ENCODE measurements at places on chromosomes 16 and 17.

DNA sequence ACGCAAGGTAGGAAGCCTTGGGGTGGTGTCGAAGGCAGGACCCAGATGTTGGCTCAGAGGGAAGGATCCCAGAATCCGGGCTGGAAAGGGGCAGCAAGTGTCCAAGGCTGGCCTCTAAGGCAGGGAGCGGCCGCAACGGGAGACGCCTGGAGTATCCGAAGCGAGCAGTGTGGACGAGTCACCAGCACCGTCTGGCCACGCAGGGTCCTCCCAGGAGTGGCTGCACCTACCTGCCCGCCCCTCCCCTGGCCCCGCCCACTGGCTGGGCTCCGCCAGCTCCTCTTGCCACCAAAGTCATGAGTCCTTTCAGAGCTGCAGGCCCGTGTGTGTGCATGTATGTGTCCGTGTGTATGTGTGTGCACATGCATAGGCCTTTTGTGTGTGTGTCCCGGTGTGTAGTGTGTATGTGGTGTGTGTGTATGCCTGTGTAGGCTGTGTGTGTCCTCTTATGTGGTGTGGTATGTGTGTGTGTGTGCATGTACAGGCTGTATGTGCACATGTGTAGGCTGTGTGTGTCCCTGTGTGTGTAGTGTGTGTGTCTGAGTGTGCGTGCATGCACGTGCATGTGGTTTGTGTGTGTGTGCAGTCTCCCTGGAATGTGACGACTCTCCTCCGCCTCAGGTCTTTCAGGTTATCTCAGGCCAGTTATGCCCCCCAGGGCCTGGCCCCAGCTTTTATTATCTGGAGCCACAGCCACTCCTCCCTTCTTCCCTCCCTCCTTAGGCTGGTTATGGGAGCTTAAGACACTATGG lies at the start of gene PRSS8:
TSS of gene PRSS8 (minus strand) at position 193 of the 752 bp plus-strand sequence. CDS start 229 bp downstream, outside the sequence.
- DNase-seq = no peak

- DNase-seq = peak; percentile 53
Observed at GRCh38 chr16:11251525-11252481, 4.2 kb downstream of the SOCS1 start.

GRCh38 chr17:62597920-62598319 lies 29.6 kb upstream of the MRC2 start:
- no peak for DNase-seq

GRCh38 chr17:28712705-28713415 lies 1.2 kb upstream of the PROCA1 start:
- DNase-seq = no peak

GRCh38 chr16:12753203-12754023 lies 50.3 kb downstream of the CPPED1 start:
- DNase-seq = no peak

GRCh38 chr17:1038459-1039122 lies 41.7 kb downstream of the TIMM22 start:
- DNase-seq = no peak

GRCh38 chr16:89582614-89583196 lies 7.1 kb downstream of the CPNE7 start:
- no peak for DNase-seq

- DNase-seq = no peak
Observed at GRCh38 chr16:50697881-50698767, 4.7 kb downstream of the NOD2 start.

DNA sequence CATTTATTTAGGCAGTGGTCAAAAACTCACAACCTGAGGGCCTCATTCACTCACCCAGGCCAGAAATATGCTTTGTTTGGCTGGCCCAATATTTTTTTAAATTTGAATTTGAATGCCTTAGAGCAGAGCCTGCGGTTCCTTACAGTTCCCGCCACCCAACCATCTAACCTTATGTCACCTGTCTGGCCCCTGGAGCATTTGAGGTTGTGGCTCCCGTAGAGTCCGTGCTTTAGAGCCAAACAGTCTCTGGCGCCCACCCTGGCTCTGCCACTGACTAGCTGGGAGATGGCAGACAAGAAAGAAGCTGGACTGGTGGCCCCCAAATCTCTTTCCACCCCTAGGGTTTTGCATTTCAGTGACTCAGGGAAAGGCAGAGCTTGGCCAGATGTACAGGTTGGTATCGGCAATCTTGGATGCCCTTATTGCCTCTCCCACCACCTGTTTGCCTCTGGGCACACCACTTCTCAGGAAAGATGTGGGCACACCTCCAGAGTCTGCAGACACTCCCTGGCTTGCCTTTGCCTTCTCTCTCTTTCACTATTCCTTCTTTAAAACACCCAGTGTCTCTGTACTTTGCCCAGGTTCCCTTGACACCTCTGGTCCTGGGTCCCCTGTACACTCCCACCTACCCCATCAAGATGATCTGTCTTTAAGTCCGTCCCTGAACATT lies 1.9 kb upstream of the MAP3K14 start:
- no peak for DNase-seq

- no peak for DNase-seq
Observed at GRCh38 chr17:48542698-48543106, 2.2 kb downstream of the HOXB2 start.

- DNase-seq = no peak
Observed at GRCh38 chr16:9365370-9365728, 273.9 kb downstream of the HAPSTR1 start.

- no peak for DNase-seq
Observed at GRCh38 chr16:84270071-84270470, 24.6 kb upstream of the WFDC1 start.

GRCh38 chr17:67442787-67443624 lies 65.9 kb downstream of the PITPNC1 start:
- DNase-seq = no peak

DNA sequence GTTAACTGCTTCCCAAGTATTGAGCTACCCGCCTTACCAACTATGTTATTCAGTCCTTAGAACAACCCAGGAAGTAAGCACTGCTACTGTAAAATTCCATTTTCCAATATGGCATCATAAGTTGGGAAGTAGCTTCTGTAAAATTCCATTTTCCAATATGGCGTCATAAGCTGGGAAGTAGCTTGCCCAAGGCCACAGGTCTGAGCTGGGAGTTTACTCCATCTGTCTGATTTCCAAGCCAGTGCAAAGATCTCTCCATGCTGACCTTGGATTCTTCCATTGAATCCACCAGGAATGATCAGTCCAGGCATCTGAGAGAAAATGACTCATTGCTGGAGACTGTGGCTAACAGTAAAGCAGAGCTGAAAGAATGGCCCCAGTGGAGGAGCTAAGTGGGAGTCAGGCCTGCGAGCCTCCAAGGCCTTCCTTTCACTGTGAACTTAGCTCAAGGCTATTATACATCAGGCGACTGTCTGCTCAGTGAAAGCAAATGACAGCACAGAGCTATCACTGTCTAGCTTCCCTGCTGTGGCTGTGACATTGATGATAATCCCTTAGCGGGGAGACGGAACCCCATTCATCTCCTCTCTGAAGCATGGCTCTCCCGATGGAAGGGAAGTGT lies 430.4 kb downstream of the HAPSTR1 start:
- no peak for DNase-seq

DNA sequence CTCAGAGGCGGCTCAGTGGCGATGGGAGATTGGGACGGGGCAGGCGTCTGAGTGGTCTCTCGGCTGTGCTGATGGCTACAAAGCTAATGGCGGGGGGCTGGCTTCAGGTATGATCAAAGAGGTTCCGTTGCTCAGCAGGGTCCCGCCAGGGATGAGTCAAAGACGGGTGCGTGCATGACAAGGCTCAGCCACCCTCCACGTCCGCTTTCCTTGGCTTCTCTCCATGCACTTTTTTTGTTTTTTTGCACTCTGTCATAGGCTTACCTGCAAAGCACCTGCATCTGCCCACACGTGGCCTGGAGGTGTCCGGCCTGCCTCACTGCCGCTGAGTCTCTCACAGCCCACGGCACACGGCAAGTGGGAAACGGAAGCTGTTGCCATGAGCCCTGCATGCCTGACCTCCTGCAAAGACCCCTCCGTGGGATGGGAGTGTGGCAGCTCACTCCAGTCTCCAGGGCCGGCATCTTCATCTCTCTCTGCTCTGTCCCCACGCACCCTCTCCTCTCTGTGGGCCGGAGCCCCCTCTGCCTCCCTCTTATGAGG lies 85.5 kb upstream of the ZNF469 start:
- no peak for DNase-seq

- no peak for DNase-seq
Observed at GRCh38 chr17:36862116-36862920, 75.0 kb upstream of the LHX1 start.

DNA sequence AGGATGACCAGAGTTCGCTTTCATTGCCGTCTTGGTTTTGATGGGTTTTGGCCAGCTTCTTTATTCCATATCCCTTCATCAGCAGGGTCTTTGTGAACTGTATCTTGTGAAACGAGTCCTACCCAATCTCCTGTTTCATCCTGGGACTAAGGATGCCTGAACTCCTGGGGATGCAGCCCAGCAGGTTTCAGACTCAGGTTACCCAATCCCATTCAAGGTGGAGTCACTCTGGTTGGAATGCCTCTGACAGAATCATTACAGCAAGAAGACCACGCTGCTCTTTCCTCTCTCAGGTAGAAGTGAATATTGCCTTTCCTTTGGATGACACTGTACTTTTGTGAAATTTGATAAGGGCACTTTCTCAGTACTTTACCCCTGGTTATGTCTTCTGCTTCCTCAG lies 98.1 kb downstream of the CDH11 start:
- DNase-seq = no peak

DNA sequence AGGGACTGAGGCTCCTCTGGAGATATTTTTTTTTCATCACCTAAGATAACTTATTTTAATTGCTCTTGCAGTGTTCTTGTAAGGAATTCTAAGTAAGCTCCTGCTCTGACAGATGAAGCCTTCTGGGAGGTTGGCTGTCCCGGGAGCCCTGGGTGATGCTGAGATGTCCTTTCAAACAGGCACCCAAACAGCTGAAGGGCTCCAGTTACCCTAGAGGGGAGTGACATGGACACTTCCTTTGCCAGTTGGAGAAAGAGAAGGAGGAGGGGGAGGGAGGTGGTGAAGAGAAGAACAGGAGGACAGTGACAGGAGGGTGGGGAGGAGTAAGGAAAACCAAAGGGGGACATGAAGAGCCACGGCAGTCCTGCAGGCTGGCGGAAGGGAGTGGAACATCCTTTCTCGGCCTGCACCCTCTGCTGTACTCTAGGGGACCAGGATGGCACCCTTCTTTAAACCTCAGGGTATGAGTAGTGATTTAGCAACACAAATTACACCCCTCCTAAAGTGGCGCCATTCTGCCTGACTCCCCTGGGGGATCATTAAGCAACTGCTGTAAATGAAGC lies 51.8 kb downstream of the MYH3 start:
- DNase-seq = no peak

DNA sequence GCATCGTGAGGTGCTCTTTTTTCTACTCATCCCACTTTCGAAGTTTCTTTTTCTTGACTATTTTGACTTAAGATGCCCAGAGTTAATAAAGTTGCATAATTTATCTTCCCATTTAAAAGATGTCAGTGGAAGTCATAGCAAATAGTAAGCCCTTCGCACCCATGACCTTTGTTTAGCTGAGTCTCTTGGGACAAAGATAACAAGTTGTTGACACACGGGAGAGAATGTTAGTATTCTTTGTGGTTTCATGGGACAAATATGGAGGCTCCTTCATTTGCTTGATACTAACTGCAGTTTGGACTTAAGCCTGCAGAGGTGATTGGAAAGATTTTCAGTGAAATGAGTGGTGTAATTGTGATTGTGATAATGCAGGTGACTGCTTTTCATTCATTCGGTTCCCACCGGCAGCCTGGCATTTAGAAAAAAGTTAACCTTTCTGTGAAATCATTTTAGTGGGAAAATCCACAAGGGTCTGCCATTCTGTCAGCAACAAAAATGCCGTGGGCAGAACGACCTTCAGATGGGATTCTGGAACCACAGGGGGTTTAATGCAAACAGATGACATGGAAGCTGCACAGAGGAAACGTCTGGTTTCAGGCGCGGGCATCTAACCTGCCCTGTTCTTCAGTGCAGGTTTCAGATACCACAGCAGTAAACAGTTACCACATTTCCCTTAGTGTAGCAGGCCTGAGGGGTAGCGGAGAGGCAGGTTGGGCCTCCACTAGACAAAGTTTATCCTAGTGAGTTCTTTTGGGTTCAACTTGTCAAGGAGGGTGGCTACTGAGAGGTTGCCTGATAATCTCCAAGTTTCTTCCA lies 123.0 kb downstream of the RPTOR start:
- no peak for DNase-seq

GRCh38 chr17:38338053-38338452 lies 5.7 kb downstream of the GPR179 start:
- no peak for DNase-seq

GRCh38 chr17:30905742-30906100 lies 317 bp downstream of the TEFM start:
- DNase-seq = no peak

DNA sequence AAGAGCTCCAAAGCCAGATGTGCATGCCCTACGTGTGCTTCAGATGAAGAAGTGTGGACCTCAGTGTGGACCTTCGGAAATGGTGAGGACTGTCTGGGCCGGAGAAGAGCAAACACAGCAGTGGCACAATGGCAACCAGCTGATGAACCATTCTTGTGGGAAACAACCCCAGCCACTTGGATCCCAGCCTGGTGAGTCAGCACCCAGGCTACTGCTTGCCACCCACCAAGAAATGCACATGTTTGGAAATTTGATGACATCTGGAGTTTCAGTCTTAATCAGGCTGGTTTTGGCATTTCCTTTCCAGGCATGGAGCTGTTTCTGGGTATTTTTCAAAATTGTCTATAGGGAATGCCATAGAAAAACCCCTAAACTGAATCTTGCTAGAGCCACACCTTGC lies 42.7 kb downstream of the DYNLRB2 start:
- no peak for DNase-seq

GRCh38 chr16:1667271-1667670 lies 10.8 kb upstream of the JPT2 start:
- DNase-seq = no peak

DNA sequence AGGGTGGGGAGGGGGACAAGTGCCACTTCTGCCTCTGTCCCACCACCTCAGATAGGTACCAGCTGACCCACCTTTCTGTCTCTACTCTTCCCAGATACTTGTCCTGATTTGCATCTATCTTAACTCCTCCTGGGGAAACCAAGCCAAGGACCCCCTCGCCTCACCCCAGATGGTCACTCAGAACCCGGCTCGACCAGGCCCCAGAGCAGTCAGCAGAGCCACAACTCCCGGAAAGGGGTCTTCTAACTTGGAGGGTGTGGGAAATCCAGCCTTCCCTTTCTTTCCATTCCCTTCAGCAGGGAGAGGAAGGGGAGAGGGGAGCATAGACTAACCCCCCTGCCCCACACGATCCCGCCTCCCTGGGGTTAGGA lies 1.9 kb downstream of the CAVIN1 start:
- no peak for DNase-seq

- DNase-seq = no peak
Observed at GRCh38 chr17:42519546-42520491, 16.2 kb upstream of the NAGLU start.

- DNase-seq = no peak
Observed at GRCh38 chr17:65545705-65546523, 15.5 kb downstream of the AXIN2 start.

DNA sequence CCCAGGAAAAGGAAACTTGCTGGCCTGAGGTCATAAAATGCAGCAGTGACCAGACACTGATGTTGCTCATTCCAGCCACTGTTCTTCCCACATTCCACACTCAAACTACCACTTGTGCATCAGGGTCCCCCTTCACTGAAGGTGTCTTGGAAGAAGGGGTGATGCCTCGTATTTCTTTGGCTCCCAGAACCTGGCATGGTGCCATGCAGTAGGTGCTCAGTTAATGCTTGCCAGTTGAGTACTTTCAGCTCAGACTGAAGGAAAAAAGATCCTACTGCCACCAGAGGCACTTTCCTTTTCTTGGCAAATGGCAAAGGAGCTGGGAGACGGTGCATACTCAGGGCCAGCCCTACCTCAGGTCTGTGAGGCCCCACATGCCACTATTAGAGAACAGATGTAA lies 73.5 kb downstream of the TEX14 start:
- DNase-seq = no peak

All from naive thymus-derived CD8-positive, alpha-beta T cell (primary cell).